A549 treated with AZD2906 at 1 μM for 4 hours (cell line): ENCODE measurements at places on chromosomes 2 and 18. TPM values are rescaled to one million over a fixed set of nuclear protein-coding genes. Genes with fewer than 3 reads are reported as not detected.

UGT1A10 gene
- 0.03 to 0.14 TPM (median 0.08 TPM) in 4 of 5 replicates, not detected in the other for total RNA-seq

ADAM23 gene
- 8.4 to 10.3 TPM (median 9.1 TPM) in 5 replicates for total RNA-seq

LIMS4 gene
- 0.50 to 0.89 TPM (median 0.62 TPM) in 5 replicates for total RNA-seq

EMILIN1 gene
- total RNA-seq: 0.21 to 0.56 TPM (median 0.46 TPM) in 5 replicates

UPP2 gene
- total RNA-seq: not detected in 5 replicates

TBR1 gene
- 0.01 to 0.20 TPM (median 0.06 TPM) in 4 of 5 replicates, not detected in the other for total RNA-seq
